Hindlimb muscle (tissue), 1 donor: ENCODE measurements at places on chromosomes 1 and 21.

DNA sequence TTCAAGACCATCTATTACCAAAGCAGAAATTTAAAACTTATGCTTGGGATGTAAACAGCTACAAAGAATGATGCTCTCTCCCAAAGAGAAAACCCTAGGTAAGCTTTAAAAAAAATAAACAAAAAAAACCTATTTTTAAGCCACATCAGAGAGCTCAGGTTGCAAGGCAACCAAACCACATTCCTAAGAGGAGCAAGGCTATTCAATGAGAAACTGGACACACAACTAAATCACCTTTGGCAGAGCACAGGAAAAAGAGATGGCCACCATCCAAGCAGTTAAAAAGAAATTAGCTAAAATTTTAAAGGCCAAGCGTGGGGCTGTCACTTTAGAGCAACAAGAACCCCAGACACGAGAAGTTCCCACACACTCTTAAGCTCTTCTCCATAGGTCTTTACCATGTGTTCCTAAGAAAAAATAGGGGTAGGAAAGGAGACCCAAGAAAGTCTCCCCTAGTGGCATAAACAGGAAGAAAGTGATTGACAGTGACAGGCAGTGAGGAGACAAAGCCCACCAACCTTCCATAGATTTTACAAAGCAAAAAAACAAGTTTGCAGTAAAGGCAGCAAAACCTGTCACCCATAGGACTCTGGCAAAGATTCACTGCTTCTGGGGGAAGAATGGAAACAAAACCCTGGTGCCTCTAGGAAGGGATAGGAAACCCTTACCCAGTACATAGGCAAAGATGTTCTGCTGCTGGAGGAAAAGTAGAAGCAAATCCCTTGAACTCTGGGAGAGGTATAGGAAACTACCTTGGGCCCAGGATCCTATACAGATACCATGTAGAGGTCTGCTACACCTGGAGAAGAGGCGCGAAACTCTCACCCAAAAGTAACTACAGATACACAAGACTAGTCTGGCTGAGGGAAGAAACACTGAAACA, 68.5 kb downstream of the FOXJ3 start:
- no peak for DNase-seq

DNA sequence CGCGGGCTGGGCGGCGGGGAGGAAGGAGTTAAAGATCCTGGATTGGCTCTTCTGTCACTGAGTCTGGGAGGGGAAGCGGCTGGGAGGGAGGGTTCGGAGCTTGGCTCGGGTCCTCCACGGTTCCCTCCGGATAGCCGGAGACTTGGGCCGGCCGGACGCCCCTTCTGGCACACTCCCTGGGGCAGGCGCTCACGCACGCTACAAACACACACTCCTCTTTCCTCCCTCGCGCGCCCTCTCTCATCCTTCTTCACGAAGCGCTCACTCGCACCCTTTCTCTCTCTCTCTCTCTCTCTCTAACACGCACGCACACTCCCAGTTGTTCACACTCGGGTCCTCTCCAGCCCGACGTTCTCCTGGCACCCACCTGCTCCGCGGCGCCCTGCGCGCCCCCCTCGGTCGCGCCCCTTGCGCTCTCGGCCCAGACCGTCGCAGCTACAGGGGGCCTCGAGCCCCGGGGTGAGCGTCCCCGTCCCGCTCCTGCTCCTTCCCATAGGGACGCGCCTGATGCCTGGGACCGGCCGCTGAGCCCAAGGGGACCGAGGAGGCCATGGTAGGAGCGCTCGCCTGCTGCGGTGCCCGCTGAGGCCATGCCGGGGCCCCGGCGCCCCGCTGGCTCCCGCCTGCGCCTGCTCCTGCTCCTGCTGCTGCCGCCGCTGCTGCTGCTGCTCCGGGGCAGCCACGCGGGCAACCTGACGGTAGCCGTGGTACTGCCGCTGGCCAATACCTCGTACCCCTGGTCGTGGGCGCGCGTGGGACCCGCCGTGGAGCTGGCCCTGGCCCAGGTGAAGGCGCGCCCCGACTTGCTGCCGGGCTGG, at the start of gene NPR1:
Gene NPR1, plus strand, starts transcription at position 170 of the 818 bp plus-strand sequence. Its CDS starts 421 bp downstream, at position 591.
- DNase-seq: peak; percentile 55

DNA sequence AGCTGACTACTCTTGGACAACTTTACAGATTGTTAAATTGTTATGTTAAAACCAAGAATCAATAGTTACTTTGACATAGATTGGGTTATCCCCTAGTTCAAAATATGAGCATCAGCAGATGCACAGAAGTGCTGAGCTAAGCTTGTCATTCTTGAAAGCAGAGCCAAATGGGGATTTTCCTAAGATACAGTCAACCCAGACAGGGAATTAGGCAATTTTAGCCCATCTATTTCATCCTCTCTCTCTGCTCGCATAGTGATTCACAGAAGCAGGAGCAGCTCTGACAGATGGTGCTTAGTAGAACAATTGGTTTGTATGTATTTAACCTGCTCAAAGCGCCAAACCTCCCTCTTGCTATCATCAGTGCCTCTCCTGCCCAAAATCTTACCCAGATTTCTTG, 27.9 kb upstream of the PRRC2C start:
- DNase-seq: no peak

GRCh38 chr1:201639391-201639790, 100.5 kb downstream of the NAV1 start:
- DNase-seq: no peak

DNA sequence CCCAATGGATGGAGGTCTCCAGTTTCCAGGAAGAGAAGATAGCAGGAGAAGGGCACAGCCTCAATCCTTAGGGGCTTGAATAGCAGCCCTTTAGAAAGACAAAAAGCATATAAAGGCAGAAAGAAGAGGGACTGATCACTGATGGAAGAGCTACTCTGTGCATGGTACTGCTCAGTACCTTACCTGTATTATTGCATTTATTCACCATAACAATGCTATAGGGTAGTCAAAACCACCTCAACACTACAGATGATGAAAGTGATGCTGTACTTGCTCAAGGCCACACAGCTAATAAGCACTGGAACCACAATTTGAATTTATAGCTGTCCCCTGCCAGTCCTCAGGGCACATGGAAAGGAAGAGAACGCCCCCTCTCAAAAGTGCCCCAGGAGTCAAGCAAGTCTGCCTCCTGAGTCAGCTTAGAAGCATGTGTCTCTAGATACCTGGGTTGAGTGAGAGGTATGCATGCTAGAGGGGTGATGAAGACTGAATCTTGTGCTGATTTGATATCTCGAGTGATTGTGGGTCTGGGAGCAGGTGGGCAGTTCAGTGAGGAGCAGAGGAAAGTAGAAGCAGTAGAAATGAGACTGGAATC, 13.6 kb downstream of the DDAH1 start:
- no peak for DNase-seq

- no peak for DNase-seq
Measured at GRCh38 chr1:3814771-3815561, 18.7 kb upstream of the LRRC47 start.

- no peak for DNase-seq
Measured at GRCh38 chr1:59293849-59294248, 3.0 kb upstream of the FGGY start.

- DNase-seq: no peak
Measured at GRCh38 chr1:224123136-224123535, 9.2 kb downstream of the FBXO28 start.

DNA sequence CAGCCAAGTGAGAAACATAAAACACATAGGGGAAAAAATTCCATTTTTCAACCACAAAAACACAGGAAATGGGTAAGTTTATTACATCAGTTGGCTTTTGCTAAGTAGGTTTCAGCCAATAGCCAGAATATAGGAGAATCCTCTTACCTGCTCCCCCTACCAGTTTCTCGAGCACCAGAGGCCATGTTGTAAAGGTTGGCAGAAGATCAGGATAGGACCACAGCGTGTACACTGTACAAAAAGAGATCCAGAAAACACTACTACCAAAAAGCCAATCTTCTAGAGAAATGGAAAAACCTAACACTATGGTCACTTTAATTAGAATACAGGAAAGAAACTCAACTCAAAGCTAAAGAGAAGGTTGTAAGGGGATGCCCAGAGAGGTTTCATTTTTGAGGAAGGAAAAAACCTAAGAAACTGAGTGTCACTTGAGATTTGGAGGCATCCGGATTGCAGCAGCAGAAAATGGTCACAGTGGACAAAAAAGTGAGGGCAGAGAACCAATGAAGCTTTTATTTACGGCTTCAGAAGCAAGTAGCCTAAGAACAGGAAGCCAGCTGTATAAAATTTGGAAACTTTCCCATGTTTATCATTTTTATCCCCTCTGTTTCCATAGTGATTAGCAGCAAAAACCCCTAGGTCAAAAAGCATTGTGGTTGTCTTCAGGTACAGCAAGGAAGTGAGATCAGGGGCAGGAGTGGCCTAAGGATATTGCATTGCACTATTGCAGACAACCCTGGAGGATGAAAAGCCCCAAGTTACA, 2.9 kb downstream of the EIF2D start:
- DNase-seq: no peak

DNA sequence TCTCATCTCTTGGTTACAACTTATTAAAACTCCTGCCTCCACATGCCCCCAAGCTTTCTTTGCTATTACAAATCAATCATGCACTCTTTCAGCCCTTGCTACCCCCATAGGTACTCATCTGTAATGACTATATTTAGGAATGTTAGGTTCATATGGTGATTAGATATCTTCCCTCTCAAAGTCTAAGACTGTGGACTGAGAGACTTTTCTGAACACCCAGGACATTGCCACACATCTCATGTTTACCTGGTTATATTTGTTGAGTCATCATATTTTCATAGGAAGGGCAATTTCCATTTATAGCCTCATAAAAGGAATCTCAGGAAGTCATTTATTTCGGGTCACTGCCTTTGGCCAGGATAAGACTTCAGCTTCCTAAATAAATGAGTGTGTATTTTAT, 81.5 kb upstream of the LPGAT1 start:
- DNase-seq: no peak

DNA sequence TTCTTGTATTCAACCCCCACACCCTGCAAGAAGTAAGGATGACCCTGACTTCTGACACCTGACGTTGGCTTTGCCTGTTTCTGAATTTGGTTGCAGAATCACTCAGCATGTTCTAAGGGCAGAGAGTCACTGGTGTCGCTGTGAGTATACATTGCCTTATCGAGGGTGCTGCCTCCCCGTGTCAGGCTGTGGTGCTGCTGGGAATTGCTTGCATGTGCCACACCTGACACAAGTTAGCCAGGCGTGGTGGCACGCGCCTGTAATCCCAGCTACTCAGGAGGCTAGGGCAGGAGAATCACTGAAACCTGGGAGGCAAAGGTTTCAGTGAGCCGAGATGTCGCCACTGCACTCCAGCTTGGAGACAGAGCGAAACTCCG, 45.9 kb downstream of the WDR4 start:
- DNase-seq: no peak

GRCh38 chr1:54575161-54575560, 27.1 kb downstream of the ACOT11 start:
- DNase-seq: no peak

DNA sequence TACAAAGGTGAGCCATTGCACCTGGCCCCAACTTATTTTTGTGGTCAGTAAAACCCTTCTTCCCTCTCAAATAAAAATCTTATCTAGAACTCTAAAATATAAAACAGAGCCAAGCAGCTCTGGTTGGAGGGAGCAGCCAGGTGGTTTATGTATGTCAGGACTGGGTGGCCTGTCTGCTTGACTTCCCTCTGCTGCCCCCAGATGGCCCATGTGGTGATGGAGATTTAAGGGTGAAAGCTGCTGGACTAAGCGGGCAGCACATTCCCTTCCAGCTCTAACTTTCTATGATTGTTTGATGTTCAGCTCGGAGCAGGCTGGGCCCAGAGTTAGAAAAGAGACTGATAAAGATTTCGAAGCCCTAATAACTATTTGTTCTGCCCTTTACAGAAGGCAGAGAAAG, 11.9 kb upstream of the PAQR6 start:
- no peak for DNase-seq

- DNase-seq: no peak
Measured at GRCh38 chr21:37757606-37758376, 158.5 kb downstream of the KCNJ6 start.

DNA sequence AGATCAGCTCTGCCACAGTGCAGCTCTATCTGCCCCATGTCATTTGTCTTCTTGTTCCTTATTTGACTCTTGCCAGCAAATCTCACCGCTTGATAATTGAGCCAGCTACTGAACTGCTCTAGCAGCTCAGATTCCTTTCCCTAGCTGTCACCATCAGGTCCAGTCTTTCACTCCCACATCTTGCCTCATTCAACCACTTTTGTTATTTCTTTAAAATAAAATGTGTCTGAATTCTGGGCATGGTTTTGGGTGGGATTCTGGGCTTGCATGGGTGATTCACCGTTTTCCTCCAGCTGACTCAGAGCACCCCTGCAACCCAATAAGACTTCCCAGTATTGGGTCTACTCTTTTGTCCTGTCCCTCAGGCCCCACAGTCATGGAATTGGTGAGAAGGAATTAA, 215.7 kb downstream of the DSCAM start:
- no peak for DNase-seq

- no peak for DNase-seq
Measured at GRCh38 chr1:12547586-12548225, 70.3 kb downstream of the DHRS3 start.

GRCh38 chr1:69833536-69833935, 265.8 kb downstream of the LRRC7 start:
- peak; percentile 62 for DNase-seq

GRCh38 chr1:50350421-50350820, 72.8 kb downstream of the DMRTA2 start:
- no peak for DNase-seq

DNA sequence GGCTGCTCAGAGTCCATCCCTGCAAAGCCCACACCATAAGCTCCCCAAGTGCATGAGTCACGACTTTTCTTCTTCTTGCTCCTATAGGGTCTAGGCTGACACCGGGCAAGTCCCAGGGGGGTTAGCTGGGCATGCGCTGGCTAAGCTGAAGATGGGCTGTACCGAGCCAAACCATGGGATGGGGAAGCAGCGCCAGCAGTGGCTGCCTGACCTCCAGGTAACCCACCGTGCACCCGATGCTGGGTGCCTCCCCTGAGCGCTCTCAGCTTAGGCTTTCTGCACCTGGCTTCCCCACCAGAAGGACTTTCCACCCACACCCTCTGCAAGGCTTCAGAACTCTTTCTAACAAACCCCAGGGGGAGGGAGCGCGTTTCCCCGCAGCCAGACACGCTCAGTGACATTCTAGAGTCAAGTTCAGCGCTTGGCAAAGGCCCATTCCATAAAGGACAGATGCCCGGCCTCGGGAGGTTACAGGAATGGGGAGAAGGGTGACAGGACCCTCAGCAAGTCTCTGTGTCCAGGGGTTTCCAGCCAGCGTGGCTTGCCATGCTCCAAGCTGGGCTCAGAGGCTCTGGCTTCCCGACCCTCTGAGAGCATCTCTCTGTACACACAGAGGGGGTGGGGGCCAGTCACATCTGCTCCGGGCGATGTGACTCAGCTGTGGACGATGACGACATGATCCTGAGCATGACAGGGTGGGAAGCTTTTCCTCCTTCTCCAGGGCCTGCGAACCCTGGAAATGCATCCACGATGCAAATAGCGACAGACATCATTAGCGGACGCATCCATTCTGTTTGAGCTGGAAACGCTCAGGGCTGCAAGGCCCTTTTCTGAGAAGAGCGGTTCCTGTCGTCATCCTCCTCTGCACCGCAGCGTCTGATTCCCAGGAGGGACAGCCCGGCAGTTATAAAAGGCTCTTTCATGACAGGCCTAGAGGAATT, 107.8 kb downstream of the SIK1 start:
- peak; percentile 75 for DNase-seq

DNA sequence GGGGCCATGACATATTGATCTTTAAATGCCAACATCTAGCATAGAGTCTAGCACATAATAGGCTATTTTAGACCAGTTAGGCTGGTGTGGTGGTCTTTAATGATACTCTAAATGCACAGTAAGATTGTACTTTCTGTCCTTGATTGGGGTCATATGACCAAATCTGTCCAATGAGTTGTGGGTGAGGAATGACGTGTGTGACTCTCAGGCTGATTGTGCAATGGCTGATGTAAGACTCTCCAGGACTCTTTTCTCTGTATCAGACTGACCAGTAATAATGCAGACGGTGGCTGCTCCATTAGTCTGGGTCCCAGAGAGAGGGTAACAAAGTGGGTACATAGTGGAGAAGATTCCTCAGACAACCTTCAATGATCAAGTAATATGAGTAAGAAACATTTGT, 541.6 kb upstream of the CAMK1G start:
- no peak for DNase-seq
